ENCODE measurements at places on chromosomes 11 and 22. TPM values are rescaled to one million over a fixed set of nuclear protein-coding genes. Genes with fewer than 3 reads are reported as not detected.

MPZL2 gene
- 3.7 TPM for total RNA-seq

- H3K27me3 ChIP-seq, result no peaks in the 10 kb centered on the region
- H3K4me3 ChIP-seq, result no peak overlapping the region
- no peaks in the 10 kb centered on the region for H3K36me3 ChIP-seq
- DNase-seq, result no peak
Measured at GRCh38 chr11:16881074-16881709, 133.0 kb downstream of the PLEKHA7 start.

ANGPTL5 gene
- not detected for total RNA-seq

DNA sequence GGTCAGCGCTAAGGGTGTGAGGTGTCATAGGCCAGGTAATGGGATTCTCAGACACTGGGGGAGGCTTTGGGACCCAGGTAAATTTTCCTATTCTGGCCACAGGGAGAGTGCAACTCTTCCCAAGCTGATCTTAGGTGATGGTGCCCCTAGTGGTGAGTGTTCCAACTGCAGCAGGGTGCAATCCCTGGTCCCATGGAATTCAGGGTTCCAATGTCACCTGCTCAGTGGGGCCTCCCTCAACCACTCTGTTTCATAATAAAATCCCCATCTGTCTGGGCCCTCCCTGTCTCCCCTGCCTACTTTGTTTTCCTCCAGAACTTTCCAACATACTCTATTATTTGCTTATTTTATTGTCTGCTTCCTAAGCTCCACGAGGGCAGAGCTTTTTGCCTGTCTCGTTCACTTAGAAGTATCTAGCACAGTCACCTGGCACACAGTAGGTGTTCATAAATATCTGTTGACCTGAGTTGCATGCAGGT lies 2.9 kb upstream of the SGSM1 start:
- no peak overlapping the region for H3K4me3 ChIP-seq
- H3K27ac ChIP-seq, result no peak overlapping the region
- no peaks in the 10 kb centered on the region for H3K36me3 ChIP-seq
- no peaks in the 10 kb centered on the region for H3K27me3 ChIP-seq

- no peaks in the 10 kb centered on the region for H3K4me1 ChIP-seq
- H3K36me3 ChIP-seq, result no peaks in the 10 kb centered on the region
- peaks cover 8% of the 10 kb centered on the region for H3K27me3 ChIP-seq
Measured at GRCh38 chr22:19679522-19680101, 34.7 kb upstream of the SEPTIN5 start.

- H3K27me3 ChIP-seq, result no peaks in the 10 kb centered on the region
Measured at GRCh38 chr22:28771195-28771791, 1.2 kb upstream of the CCDC117 start.

CALCA gene
- total RNA-seq, result not detected

NLRP10 gene
- total RNA-seq, result not detected

GRCh38 chr11:58845386-58845785 lies 882 bp upstream of the GLYATL2 start:
- H3K4me1 ChIP-seq, result no peaks in the 10 kb centered on the region
- no peaks in the 10 kb centered on the region for H3K27me3 ChIP-seq
- no peak overlapping the region for H3K4me3 ChIP-seq
- H3K27ac ChIP-seq, result no peak overlapping the region
- no peaks in the 10 kb centered on the region for H3K36me3 ChIP-seq

DNA sequence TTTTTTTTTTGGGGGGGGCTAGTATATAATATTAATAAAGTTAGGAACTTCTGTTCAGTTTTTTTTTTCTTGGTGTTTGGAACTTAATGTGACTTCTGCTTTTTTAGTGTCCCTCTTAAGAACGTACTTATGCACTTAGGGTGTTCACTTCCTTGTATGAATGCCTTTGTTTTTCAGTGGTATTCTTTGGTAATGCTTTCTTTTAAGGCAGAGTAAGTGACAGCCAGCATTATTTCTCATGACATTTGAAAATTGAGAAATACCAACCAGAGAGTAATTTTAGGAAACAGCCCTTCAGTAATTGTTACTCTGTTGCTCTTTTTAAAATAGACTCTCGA lies 2.4 kb downstream of the GRK3 start:
- H3K27ac ChIP-seq, result no peak overlapping the region
- H3K4me3 ChIP-seq, result no peak overlapping the region
- H3K27me3 ChIP-seq, result no peaks in the 10 kb centered on the region

DNA sequence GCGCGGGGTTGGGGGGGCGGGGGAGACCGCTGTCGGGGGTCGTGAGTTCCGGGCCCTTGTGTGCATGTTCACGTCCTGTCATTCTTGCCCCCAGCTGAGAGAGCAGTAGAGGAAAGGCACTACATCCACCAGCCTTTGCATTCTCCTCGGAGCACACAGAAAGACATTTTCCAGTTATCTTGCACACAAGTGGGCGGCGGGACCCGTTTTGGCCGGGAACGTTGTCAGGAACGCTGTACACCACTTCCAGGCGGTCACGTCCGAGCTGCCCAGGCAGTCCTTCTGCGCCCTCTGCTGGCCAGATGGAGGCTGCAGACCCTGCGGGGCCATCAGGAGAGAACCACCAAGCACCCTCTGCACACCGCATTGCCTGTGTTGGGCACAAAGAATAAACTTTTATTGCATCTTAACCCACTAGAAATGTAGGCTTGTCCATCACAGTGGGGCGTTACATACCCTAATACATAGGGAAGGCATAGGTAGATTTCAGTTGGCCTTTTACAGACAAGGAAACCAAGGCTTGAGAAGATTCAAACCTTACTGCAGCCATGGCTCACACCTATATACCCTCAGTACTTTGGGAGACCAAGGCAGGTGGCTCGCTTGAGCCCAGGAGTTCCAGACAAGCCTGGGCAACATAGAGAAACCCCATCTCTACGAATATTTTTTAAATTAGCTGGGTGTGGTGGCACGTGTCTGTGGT lies 2.8 kb upstream of the CDKN1C start:
- no peaks in the 10 kb centered on the region for H3K36me3 ChIP-seq
- peaks cover 42% of the 10 kb centered on the region for H3K4me1 ChIP-seq
- DNase-seq, result peak; percentile 82

SGSM1 gene
- 3.2 TPM for total RNA-seq

All from CD4-positive, alpha-beta memory T cell (primary cell).